Uterus (tissue), 4 donors: ENCODE measurements at places on chromosomes 3 and 15. TPM values are rescaled to one million over a fixed set of nuclear protein-coding genes. Genes with fewer than 3 reads are reported as not detected.

Gene ATP2B2
- 8.2 TPM for total RNA-seq

Gene PLA1A
- 11.9 TPM for total RNA-seq

Gene PTPRG
- 48.5 TPM for total RNA-seq

Gene MYL3
- total RNA-seq, result not detected

Gene STAB1
- 55.3 TPM for total RNA-seq

Gene ABHD10
- 25.6 TPM for total RNA-seq

Gene IQCF5
- not detected for total RNA-seq

Gene TNFAIP8L3
- total RNA-seq, result 45.9 TPM

Gene RBPMS2
- 4.9 TPM for total RNA-seq

Gene WDR93
- 1.5 TPM for total RNA-seq

Gene SERINC4
- not detected for total RNA-seq

- DNase-seq, result peak; percentile 67
Measured at GRCh38 chr3:107431246-107432012, 54.2 kb downstream of the CCDC54 start.

DNA sequence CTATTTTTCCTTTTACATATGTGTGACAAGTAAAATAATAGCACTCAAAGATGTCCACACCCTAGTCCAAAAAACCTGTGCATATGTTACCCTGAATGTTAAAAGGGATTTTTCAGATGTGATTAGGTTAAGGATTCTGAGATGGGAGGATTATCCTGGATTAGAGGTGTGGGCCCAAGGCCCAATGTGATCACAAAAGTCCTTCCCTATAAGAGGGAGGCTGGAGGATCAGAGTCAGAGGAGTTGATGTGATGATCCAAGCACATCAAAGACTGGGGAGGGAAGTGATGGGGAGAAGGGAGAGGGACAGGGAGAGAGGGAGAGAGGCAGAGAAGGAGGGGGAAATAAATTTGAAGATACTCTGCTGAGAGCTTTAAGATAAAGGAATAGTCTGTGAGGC, 512.6 kb downstream of the PLOD2 start:
- no peak for DNase-seq

- no peak for DNase-seq
Measured at GRCh38 chr15:57529748-57530147, 62.0 kb upstream of the MYZAP start.

GRCh38 chr3:76349715-76350480, 564.5 kb upstream of the ZNF717 start:
- DNase-seq, result no peak

- no peak for DNase-seq
Measured at GRCh38 chr3:136733317-136733833, 18.8 kb downstream of the STAG1 start.

DNA sequence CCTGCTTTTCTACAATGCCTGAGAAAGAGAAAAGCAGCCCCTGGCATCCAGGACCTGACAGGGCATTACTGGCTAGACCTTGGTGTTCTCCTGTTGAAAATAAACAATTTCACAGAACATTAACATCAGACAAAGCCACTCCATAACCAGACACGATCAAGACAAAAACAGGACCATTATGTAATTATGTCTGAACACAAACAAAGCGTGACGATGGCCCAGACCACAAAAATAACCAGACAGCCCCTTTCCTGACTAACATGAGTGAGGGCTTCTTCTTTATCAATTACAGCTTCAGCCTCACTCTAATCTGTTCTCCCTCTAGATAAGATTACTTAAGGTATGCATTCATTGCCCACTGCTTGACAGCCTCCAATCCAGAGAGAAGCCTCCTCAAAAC, 172.7 kb upstream of the LMCD1 start:
- DNase-seq, result no peak

DNA sequence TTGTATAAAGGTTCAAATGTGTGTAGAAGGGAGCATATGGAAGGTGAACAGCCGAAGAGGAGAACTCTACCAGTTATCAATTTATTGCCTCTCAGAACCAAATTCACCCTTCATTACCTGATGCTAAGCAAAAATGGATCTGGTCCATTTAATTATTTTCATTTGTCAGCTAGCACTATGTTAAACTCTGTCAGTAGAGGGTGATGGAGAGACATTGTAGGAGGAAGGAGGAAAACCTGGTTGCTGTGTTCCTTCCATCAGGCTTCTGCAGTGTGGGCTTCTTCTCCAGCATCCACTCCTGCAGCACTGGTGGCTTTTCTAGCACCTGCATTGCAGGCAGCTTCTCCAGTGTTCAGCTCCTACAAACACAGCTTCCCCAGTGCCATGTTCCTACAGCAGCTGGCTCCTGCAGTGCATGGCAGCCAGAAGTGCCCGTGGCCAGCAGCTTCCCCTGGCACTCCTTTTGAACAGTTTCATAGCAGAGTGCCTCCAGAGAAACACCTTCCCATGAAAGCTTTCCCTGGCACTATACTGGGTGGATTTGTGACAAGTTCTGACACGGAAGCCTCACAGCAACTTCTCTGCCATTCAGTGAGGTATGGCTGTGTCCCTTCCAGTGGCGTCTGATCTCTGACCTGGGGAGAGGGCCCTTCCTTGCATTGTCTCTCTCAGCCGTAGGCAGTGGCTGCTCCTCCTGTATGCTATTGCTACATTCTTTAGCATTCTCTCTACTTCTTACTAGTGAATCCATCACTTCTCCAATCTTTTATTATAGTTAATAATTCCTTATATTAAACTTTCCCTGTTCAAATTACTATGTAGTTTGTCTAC, 14.6 kb upstream of the IL17RD start:
- no peak for DNase-seq

GRCh38 chr3:145224886-145225285, 936.1 kb downstream of the PLOD2 start:
- no peak for DNase-seq

DNA sequence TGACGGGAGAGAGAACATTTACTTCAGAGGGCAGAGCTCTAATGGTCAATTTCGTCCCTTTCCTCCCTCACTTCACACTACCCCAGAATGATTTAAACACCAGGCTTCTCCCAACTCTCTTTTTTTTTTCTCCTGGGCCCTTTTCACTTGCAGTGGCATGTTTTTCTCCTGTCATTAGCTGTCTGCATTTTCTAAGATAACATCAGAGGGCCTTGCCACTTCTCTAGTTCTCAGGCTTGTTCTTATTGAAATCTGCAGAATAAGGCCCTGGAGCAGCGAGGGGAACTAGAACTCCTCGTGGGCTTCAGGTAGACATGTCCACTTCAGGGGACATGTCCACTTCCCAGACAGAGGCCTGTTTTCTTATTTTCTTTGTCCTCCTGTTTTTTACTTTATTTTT, 514.4 kb upstream of the TBL1XR1 start:
- DNase-seq, result no peak

- no peak for DNase-seq
Measured at GRCh38 chr15:77720173-77720572, 87.5 kb upstream of the LINGO1 start.

DNA sequence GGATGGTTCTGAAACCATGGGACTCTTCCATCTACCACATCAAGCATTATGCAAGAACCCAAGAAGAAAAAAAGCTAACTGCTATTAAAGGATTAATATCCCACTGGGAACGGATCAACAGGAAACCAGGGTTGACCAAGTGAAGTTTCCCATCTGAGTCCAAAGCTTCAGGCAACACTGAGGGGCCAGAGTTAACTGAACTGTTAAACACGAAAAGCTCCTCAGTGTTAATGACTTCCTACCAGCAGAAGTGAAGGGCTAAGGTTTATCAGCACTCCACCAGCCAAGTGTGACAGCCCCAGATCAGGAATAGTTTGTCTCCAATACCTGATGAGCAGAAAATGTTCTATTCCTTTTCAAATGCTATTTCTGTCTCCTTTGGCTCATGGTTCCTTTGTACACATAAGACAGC, 36.7 kb downstream of the PTPN9 start:
- DNase-seq, result no peak

DNA sequence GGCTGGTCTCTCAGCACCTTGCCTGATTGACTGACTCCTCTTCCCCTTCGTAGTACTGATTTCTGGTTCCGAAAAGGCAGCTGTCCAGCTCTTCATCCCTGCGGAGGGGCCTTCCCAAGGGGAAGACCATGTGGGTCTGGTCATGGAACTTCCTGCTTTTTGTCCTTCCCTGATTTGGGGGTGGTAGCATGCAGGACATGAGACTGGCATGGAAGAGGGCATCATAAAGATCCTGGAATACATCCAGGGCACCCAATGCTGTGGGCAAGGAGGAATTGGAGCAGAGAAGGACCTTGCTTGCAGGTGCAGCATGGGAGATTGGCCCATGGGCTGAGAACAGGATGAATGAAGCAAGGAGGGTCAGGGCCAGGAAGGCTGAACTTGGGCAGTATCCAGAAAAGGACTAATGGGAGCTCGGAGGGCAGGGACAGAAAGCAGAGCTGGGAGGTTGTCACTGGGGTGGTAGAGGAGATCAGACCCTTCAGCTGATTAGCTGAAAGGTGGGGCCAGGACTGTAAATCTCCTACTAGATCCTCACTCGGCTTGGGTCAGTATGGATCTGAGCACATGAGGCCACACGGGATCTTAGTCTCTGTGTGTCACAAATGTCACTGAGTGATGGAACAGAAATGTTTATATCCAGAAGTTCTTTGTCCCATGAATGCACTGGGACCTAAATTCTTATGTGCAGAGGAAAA, 59.5 kb downstream of the AMOTL2 start:
- no peak for DNase-seq

- DNase-seq, result no peak
Measured at GRCh38 chr3:80232760-80233159, 465.0 kb upstream of the ROBO1 start.

DNA sequence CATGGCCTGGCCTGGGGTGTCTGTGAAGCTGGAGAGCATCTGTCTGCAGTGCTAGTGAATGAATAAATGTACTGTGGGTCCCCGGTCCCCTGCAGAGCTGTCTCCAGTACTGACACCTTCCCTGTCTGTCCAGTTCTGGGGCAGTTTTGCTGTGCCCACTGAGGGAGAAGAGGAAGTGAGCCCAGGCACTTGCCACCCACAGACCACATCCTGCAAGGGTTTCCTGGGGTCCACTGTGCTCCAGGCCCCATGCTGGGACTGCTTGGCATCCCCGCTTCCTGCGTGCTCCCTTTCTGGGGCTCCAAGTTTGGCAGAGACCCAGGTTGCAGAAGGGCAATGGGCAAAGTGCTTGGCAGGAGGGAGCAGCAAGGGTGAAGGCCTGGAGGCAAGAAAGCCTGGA, 4.9 kb upstream of the SLC6A6 start:
- DNase-seq, result no peak

- DNase-seq, result no peak
Measured at GRCh38 chr3:94291686-94292085, 228.8 kb downstream of the NSUN3 start.

GRCh38 chr3:194137008-194137505, 1.1 kb downstream of the HES1 start:
- peak; percentile 64 for DNase-seq

- DNase-seq, result no peak
Measured at GRCh38 chr3:127365163-127365798, 77.4 kb upstream of the PRR20G start.

DNA sequence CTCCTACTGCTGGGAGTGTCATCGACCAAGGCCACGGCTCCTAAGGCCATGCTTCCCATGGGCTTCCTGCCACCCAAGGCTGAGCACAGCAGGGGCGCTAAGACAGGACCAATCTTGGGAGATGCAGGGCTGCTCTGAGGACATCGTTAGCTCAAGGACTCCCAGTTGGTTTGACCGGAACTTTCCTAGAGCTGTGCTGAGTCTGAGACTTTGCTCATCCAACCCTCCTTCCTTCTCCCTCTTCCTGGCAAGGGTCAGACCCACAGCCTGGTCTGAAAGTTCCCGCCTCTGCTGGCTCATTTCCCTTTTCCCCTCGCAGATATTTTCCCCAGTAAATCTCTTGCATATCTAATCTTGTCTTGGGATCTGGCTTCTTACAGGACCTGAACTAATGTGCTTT, 57.2 kb downstream of the EPHB3 start:
- DNase-seq, result no peak

DNA sequence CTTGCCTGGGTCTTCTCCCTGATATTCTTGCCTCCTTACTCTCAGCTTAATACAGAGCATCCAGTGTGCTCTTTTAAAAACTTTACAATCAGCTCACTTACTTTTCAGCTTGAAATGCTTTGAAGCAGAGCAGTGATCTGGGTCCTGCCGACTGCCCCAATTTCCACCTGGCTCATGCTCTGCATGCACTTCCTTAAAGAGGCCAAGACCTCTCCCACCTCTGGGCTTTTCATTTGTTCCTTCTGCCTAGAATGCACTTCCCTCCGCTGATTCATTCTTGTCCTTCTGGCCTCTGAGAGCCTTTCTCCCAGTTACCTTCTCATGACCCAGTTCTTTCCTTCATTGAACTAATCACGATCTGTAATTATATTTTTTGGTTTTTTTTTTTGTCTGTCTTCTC, 1.9 kb upstream of the CCNDBP1 start:
- no peak for DNase-seq

GRCh38 chr3:58999774-59000160, 50.1 kb downstream of the CFAP20DC start:
- no peak for DNase-seq

GRCh38 chr3:50112462-50112861, 23.7 kb downstream of the RBM5 start:
- DNase-seq, result no peak

- DNase-seq, result no peak
Measured at GRCh38 chr15:93179700-93180102, 90.7 kb upstream of the RGMA start.

- no peak for DNase-seq
Measured at GRCh38 chr15:100988297-100988696, 69.1 kb downstream of the LRRK1 start.

DNA sequence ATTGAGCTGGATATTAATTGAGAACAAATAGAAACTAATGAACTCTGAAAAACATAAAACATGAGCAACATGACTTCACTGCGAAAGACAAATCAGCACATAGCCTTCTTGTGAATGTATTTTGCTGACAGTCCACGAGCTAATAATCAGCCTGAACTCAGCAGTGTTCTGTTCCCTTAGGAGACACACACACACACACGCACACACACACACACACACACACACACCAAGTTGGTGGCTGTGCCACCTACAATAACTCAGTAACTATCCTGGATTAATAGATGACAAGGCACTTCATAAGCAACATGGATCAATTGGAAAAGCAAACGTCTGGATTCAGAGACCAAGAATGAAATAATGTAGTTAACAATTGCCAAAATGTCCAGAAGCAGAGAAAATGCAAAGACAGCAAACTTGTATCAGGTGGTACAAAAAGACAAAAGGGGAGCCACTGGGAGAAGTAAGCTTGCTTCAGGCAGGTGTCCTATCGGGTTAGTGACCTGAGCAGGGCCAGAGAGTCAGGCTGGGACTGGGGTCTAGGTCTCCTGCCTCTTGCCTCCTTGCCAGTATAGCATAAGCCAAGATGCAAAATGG, 20.5 kb upstream of the UBE2Q2 start:
- no peak for DNase-seq

- peak; percentile 21 for DNase-seq
Measured at GRCh38 chr15:82709081-82709420, 624 bp downstream of the AP3B2 start.
